ENCODE measurements at places on chromosomes 11 and 22.

DNA sequence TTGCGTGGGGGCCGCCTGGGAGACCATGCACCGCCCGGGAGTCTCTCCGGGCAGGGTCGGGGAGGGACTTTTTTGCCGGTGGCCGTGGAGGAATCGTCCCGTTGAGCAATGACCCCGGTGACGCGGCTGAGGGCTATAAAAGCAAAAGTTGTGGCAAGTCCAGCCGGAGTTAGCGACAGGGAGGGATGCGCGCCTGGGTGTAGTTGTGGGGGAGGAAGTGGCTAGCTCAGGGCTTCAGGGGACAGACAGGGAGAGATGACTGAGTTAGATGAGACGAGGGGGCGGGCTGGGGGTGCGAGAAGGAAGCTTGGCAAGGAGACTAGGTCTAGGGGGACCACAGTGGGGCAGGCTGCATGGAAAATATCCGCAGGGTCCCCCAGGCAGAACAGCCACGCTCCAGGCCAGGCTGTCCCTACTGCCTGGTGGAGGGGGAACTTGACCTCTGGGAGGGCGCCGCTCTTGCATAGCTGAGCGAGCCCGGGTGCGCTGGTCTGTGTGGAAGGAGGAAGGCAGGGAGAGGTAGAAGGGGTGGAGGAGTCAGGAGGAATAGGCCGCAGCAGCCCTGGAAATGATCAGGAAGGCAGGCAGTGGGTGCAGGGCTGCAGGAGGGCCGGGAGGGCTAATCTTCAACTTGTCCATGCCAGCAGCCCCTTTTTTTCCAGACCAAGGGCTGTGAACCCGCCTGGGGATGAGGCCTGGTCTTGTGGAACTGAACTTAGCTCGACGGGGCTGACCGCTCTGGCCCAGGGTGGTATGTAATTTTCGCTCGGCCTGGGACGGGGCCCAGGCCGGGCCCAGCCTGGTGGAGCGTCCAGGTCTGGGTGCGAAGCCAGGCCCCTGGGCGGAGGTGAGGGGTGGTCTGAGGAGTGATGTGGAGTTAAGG is at the start of gene NEAT1:
NEAT1 (plus strand) TSS at position 166 of the 883 bp plus-strand sequence.
- DNase-seq: peak; percentile 83

DNA sequence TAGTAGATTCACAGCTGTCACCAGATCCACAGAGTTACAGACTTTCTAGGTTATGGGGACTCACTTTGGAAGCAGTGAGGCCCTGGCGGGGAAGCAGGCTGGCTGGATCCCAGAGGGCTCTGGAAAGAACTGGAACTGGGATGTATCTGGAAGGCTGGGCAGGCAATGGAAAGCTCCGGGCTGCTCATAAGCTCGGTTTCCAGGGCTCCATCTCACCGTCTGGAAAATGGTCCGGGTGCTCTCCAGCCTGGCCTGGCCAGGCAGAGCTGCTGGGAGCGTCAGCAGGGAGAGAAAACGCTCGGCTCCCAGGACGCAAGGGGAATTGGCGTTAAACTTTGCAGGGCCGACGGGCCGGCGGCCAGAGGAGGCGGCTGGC is 335 bp upstream of the SEZ6L start:
- no peak for DNase-seq

GRCh38 chr11:43664295-43664694 is 16.2 kb upstream of the HSD17B12 start:
- DNase-seq: no peak

DNA sequence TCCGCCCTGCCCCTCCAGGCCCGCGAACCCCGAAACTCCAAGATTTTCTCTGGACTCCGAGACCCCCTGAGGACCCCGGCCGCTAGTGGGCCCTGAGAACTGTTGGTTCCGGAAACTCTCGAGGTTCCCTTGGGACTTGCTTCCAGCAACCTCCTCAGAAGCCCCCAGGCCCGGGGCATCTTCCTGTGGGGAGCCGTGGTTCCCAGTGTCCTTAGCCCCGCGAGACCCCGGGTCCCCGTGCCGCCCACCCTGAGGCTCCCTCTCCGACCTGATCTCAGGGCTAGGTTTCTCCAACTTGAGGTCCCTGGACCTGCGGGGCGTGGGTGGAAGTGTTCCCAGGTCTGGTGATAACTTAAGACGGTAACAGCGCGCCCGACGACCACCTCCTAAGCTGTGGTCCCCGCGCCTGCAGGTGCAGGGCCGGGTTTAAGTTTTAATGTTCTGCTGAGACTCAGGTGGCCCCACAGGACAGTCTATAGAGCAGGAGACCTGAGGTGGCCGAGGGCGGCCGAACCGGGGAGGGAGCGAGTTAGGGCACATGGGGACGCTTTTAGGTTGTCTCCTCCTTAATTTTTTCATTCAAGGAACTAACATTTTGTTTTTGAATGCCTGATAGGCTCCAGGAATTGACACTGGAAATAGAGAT is 720 bp downstream of the FAM118A start:
- DNase-seq: no peak

DNA sequence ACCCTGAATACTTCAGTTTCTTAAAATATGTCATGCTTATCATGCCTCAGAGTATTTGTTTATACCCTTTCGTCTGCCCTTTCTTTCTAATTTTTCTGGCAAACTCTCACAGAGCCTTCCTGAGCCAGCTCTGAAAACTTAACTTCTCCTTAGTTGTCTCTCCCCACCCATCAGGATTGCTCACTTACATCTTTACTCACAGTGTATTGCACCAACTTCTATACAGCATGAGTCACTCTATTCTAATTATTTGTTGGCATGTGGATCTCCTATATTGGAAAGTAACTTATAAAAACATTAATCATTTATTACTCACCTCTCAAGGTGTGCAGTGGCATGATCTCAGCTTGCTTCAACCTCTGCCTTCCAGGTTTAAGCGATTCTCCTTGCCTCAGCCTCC is 114.9 kb downstream of the FANCF start:
- no peak for DNase-seq

DNA sequence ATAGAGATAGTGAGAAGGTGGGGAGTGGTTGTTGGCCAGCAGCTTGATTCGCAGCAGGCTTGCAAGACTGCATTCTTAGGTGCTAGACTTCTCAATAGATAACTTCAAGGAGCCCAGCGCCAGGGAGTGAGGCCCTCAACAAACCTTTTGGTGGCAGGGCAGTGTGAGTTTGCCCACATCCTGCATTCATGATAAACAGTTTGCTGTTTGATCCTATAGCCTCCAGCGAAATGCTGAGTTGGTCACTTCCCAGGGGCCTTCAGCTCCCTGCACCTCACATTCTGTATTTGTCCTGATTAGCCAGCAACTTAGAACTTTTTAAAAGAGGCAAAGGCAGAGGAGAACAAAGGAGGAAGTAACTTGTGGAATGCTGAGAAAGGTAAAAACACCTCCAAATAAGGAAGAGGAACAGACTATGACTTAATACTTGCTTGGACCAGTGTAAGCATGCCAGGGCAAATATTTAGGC is 25.1 kb downstream of the OR10A6 start:
- DNase-seq: no peak

DNA sequence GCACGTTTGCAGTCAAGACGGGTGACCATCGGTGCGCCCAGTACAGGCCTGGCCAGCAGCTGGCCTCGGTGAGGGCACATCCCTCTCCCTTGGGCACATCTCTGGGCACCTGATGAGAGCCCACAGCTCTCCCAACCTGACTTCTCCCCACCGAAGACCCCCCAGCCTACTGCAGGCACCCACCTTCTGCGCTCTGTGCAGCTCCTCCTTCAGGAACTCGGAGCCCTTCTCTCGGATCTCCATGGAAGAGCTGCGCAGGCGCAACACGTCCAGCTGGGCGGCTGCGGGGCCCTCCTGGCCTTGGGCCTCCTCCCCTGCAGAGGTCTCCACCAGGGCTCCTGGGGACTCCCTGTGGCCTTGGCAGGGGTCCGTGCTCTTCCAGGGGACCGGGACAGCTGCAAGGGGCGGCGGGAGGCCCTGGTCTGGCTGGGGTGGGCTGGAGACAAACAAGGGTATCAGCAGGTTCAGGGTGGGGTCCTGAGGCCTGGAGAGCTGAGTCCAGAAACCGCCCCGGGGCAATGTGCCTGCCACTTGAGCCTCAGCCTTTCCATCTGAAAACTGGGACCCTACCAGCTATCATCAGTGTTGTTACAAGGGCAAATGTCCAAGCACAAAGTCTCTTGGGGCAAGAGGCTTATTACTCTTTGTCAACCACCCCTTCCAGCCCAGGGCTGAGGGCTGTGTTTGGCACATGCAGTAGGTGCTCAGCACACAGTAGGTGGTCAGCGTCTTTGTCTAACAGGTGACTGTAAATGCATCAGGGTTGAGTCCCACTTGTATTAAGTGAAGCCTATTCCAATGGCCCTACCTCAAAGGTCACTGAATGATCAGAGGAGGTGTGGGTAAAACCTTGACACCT is 9.3 kb downstream of the RAB3IL1 start:
- no peak for DNase-seq

DNA sequence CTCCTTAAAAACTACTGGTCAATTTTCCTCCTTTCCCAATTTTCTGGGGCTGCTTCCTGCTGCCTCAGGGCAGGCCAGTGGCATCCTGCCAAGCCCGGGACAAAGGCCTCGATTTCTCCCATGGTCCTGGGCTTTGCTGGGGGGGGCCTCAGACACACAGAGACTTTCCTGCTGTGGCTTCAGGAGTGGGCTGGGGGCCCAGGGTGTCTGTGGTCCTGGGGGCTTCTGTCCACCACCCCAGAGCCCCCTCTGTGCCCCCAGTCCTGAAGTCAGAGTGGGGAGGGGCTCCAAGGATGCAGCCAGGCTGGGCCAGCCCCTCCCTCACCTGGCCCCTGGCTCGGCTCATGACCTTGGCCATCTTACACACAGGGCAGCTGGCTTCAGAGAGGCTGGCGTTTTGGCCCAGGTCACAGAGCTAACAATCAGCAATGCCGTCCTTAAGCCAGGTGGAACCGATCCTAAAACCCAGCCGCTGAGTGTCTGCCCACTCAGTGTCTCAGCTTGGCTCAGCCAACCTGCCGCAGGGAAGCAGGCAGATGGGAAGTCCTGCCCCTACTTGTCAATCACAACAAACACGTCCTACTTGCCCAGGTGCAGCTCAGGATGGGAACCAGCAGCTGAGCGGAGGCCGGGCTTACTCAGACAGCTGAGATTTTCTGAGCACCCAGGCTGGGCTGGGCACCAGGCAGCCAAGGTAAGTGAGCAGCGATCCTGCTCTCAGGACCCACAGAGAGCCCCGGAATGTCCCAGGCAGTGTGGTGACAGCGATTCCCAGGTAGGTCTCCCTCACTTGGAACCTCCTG is 34.6 kb downstream of the OSBPL5 start:
- no peak for DNase-seq

GRCh38 chr22:38923463-38924346 is 33.7 kb upstream of the APOBEC3A start:
- DNase-seq: no peak

- DNase-seq: no peak
These were observed 240.2 kb downstream of the MN1 start for GRCh38 chr22:27561286-27561904.

GRCh38 chr11:688681-689080 is 6.3 kb downstream of the DEAF1 start:
- no peak for DNase-seq

DNA sequence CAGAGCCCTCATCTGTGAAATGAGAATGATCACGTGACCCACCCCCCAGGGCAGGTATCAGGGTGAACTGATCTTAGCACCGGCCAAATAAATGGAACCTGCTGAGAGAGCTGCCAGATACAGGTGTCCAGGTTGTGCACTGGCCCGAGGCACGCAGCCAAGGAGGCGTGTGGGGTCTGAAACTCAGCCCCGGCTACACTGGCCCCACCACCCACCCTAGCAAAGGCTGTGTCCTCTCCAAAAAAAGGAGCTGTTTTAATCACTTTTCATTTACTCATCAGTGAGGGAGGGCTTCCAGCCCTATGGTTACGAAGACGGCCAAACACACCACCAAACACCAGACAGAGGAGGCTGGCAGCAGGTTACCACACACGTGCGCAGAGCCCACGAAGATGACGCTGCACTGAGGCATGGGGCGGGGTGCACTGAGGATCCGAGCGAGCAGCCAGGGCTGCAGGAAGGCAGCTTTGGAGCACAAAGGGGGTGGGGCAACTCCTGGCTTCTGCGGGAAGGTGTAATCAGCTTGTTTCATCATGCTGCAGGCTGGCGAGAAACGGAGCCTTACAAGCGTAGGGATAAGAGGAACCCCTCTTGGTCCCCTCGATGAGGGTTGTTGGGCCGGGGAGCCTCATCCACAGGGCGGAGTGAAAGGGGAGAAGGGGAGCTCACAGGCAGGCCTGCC is 19.5 kb upstream of the SLC22A12 start:
- DNase-seq: no peak

- DNase-seq: no peak
These were observed 796 bp downstream of the POLDIP3 start for GRCh38 chr22:42613872-42614301.

GRCh38 chr11:73218106-73218829 is at the start of gene P2RY2:
TSS of gene P2RY2 (plus strand) at chr11:73218281. CDS start at chr11:73234160, 15,879 bp downstream.
- DNase-seq: no peak

GRCh38 chr22:32650553-32651345 is 150.8 kb upstream of the TIMP3 start:
- no peak for DNase-seq

- no peak for DNase-seq
These were observed 1.7 kb downstream of the CYB5R2 start for GRCh38 chr11:7671347-7672215.

GRCh38 chr11:107549253-107549953 is 16.1 kb downstream of the ALKBH8 start:
- DNase-seq: peak; percentile 18

DNA sequence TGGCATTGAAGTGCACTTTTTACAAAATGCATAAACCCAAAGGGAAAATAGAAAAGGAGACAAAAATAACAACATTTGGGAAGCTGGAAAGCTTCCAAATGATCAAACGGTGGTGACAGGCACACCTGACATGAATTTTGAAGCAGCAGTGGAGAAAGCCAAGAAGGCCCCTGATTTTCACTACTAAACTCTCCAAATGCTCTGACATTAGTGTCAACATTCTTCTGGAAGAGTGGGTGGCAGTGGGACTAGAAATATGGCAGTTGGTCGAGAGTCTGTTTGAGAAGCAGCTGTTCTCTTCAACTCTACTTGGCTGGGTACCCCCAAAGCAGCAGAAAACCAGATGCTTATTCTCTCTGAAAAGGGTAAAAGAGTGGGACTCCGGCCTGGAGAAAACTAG is 12.3 kb upstream of the APOA5 start:
- no peak for DNase-seq

- DNase-seq: no peak
These were observed 14.6 kb upstream of the NRGN start for GRCh38 chr11:124724979-124725718.

GRCh38 chr11:118956094-118956846 is at the start of gene UPK2:
TSS of gene UPK2 (plus strand) at chr11:118956298. CDS start at chr11:118956351, 53 bp downstream.
- DNase-seq: peak; percentile 87

- DNase-seq: no peak
These were observed 71.1 kb downstream of the LARGE2 start for GRCh38 chr11:45993531-45994001.

- DNase-seq: no peak
These were observed 230.0 kb downstream of the SOX6 start for GRCh38 chr11:16126362-16126761.

DNA sequence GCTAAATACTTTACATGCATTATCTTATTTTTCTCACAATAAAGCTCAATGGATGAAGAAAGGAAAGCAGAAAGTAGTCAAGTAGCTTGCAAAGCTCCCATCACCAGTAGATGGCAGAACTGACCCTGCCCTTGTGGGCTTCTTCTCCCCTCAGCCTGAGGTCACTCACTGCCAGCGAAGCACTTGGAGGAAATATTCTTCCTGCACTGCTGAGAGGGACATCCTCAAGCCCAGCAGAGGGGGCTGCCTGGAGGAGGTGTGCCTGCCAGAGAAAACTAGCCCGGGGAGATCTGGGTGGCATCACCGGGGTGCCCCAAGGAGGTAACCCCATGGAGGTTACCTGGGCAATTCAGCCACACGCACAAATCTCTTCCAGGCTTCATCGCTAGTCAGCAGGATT is 6.6 kb downstream of the APOL4 start:
- DNase-seq: no peak

- no peak for DNase-seq
These were observed 102.1 kb downstream of the SLC1A2 start for GRCh38 chr11:35317253-35317652.

All from activated T-cell treated with anti-CD3 and anti-CD28 coated beads for 4 hours (primary cell).